Cortex of kidney (tissue), 1 donor: ENCODE measurements at places on chromosomes 6 and 20.

DNA sequence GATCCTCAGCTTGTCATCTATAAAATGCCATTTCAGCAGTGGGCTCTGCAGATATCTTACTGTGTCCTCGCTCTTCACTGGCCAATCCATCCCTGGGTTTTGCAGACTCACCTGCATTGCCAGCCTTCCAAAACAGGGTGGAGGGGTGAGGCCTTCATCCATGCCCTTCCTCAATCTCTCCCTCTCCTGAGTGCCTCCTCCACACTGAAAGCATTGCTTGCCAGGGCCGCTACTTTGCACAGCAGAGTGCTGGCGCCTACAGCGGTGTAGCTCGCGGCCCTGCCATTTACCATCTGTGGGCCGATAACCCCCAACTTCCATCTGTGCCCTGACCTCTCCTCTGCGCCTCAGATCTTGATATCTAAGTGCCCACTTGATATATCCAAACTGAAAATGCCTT, 29.4 kb downstream of the TM9SF4 start:
- no peak for DNase-seq

- no peak for DNase-seq
Measured at GRCh38 chr6:144190593-144190992, 40.3 kb downstream of the STX11 start.

DNA sequence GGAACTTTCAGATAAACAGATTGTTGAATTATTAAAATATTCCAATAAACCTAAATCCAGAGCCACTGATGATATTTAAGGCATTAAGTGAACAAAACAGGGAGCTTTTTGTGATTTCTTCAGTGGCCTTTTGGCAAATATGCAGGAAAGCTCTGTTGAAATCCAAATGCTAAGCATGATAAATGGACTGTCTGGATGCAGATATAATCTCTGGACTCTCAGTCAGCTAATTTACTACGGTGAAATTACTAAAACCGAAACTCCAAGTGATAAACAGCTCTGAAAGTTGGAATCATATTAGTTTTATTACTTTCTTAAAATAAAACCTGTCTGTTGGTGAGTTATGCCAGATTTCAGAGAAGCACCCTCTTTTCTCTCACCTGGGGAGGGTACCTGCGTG, 120.3 kb downstream of the IMPG1 start:
- DNase-seq, result no peak

GRCh38 chr6:77456531-77457248, 6.6 kb downstream of the HTR1B start:
- no peak for DNase-seq

- DNase-seq, result no peak
Measured at GRCh38 chr6:130978180-130978579, 84.9 kb downstream of the EPB41L2 start.

- DNase-seq, result no peak
Measured at GRCh38 chr20:46154305-46154704, 36.2 kb downstream of the CD40 start.

GRCh38 chr6:106886922-106887797, 87.4 kb downstream of the CD24 start:
- DNase-seq, result no peak

GRCh38 chr6:167826230-167826895, 348 bp upstream of the AFDN start:
- DNase-seq, result no peak

DNA sequence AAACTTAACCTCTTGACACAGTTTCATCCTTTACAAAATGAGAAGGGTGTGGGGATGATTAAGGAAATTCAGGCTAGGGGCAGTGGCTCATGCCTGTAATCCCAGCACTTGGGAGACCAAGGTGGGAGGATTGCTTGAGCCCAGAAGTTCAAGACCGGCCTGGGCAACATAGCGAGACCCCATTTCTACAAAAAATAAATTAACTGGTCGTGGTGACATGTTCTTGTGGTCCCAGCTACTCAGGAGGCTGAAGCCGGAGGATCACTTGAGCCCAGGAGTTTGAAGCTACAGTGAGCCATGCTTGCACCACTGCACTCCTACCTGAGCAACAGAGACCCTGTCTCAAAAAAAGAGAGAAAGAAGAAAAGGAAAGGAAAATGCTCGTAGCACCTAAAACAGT, 9.0 kb downstream of the ZSWIM3 start:
- no peak for DNase-seq

- DNase-seq, result no peak
Measured at GRCh38 chr6:13924949-13925881, at the start of gene RNF182. Gene RNF182, plus strand, starts transcription at chr6:13924952. Its CDS starts 52,168 bp downstream, at chr6:13977120.
